Omental fat pad (tissue), 4 donors: ENCODE measurements at places on chromosomes 16 and 17.

DNA sequence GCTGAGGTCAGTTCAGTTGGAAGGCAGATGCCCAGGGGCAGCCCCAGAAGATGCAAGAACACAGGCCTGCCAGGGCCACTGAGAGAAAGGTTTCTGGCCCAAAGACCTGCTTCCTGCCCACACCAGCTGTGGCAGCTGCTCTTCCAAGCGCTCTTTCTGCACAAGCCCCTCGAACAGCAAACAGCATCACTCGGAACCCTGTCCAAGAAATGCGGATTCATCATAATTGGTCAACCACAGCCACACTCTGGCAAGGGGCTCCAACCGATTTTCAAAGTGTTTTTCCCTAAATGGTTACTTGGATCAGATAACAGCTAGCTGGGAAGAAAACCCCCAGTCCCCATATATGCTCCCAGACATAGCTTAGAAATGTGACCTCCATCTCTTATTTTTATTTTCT, 71.1 kb upstream of the DNAH17 start:
- DNase-seq = no peak

DNA sequence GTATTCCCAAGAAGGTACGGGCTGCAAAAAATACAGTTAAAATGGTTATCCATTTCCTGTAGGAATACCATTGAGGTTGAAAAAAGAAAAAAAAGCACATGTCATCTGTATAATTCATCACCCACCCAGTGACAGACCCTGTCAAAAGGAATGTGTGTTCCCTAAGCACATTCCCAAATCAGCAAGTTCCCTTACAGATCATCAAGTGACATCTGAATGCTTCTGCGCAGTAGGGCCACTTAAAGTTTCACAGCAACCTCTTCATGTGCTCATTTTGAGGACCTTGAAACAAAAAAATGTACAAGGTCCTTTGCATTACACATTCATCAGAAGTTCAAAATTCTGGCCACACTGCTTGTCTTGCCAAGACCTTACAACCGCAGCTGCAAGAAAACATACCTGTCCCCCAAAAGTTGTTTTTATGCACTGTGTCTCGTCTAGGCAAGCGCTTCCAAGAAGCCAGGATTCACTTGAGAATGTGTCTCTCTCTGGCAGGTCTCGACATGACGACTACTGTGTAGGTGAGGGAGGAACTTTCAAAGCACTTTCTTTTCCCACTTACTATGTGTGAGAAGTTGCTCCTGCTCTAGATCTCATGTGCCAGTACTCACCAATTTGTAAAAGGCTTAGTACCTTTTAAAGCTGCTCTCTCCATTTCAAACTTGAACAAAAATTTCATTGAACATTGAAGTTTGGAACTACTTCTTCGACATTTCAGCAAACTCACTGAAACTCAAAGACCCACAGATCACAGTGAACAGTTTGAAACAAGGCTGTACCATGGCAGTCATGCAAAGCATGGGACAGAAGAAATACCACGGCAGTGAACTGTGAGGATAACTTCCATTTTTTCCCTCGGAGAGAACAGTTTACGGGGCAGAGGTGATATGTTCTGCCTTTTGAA, 4.3 kb upstream of the POLG2 start:
- DNase-seq = no peak

DNA sequence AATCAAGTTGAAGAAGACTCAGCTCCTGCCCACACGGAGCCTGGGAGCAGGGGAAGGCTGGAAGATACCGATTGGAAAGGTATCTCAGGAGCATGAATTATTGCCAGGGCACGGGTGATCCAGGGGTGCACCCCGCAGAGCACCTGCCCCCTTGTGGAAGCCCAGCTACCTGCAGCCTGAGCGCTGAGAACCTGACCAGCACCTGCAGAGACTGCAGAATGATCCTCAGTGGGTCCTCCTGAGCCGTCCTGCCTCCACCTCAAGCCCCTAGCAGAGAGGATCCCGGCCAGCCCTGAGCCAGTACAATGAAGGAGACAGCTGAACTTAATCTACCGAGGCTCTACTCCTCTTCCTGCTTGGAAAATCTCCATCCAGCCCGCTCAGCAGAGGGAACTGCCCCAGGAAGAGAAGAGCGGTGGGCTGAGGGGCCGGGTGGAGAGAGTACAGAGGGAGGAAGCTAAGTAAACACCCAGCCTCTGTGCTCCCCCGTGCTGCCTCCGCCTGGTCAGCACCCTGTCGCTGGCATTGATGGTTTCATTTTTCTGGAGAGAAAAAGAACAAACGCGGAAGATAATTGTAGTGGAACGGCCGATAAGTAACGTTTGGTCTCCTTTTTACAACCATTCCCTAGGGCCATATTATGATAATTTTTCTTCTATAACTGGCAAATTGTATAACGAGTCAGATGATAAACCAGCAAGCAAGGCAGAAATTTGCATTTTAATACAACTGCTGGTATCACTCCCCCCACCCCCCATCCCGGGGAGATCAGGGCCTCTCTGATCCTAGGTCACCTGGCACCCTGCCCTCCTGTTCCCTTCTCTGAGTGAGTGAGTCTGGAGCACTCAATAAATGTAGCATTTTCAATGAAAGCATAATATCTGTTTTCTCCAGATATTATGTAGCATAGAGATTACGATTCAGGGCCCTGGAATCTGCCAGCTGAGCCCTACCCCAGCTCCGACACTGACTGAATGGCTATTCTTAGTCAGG, 204.5 kb upstream of the RPL38 start:
- DNase-seq = no peak

GRCh38 chr16:24758373-24758772, 28.9 kb downstream of the TNRC6A start:
- no peak for DNase-seq

DNA sequence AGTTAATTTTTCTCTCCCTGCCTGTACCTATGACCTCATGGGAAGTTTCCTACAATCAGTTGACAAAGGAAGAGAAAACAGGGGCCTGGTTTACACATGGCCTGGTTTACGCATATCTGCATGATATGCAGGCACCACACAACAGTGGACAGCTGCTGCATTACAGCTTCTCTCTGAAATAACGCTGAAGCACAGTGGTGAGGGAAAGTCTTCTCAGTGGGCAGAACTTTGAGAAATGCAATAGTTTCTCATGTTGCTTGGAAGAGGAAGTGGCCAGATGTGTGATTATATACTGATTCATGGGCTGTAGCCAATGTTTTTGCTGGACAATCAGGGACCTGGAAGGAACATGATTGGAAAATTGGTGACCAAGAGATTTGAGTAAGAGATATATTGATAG, 324.1 kb upstream of the GOT2 start:
- DNase-seq = no peak

DNA sequence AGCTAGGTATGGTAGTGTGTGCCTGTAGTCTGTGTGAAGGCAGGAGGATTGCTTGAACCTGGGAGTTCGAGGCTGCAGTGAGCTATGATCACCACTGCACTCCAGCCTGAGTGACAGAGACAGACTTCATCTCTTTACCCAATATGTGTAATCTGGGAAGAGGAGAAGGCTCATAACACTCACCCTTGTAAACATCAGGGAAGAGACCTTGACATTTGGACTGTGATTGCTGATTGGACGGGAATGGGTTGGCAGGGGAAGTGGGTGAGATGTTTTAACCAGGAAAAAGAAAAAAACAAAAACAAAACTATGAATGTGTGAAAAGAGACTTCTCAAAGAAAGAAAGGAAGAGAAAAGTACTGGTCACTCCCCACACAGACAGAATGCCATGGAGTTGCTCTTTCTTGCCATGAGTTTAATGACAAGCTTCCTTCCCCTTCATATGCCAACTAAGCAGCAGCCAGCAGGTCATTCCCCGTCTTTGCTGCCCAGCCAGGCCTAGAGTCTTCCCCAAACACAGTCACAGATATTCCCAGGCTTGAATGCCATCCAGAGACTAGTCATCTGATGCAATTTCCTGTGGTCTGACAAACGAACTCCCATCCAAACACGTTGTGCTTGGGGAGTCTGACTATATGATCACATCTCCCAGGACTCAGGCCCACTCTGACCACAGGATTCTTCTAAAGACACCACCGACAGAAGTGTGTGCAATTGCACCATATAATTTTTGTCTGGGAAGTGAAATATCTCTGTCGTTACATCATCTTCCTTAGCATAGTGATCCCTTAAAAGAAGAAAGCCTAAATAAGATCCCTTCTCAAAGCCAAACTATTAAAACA, 3.6 kb upstream of the XAF1 start:
- DNase-seq = no peak

DNA sequence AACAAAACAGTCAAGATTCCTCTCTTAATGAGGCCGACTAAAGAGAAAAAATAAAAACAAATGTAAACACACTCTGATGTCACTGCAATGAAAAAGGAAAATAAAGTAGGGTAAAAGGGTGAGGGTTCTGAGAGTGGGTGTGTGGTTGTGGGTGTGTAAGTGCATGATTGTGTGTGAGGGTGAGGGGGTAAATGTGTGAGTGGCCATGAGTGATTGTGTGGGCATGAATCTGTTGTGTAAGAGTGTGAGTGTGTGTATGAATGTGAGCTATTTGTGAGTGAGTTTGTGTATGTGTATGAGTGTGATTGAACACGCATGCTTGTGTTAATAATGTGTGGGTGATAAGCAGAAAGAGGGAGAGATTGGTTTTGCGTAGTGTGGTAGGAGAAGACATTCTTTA, 132.8 kb downstream of the CDH11 start:
- no peak for DNase-seq

GRCh38 chr16:87580855-87581261, 21.4 kb upstream of the JPH3 start:
- no peak for DNase-seq

DNA sequence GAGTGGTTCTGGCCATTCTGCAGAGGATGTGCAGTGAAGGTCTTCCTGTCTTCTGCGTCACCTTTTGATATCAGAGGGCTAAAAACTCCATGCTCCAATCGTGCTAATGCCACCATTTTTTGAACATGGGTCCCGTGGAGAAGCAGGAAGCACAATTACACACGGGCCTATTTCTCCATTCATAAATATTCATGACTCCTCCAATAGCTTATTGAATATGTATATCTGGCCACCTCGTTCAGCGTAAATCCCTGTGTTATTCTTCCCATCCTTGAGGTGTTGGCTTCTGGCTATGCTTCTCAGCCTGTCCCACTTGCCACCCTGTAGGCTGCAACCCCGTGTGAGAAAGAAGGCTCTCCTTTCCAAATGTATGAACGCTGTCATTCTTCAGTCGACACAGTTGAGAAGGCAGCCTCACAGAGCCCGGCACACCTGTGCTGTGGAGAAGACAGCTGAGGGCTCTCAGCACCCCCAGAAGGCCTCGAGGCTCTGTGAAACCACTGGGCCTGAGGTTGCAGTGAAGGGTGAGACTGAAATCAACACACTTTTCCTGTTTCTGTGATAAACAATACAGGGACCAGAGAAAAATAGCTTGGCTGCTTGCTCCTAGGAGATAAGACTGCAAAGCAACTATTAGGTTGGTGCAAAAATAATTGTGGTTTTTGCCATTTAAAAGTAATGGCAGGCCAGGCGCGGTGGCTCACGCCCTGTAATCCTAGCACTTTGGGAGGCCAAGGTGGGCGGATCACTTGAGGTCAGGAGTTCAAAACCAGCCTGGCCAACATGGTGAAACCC, 4.9 kb upstream of the ANKRD40CL start:
- DNase-seq = no peak

DNA sequence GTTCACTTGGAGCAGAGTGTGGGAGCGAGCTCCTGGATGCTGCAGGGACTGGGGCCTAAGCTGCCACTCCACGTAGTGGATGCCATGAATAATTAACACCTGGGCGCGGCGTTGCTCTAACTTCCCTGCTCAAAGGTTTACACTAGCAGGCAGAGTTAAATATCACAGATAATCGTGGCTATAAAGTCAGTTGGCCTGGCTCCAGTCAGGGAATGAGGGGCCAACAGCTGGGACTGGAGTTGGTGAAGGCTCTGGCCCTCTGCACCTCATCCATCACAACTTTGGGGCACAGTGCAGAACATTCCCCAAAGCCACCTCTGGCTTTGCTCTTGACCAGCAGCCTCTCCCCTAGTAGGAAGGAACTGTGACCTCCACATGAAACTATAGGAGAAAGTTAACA, 10.9 kb downstream of the HOXB4 start:
- DNase-seq = no peak

DNA sequence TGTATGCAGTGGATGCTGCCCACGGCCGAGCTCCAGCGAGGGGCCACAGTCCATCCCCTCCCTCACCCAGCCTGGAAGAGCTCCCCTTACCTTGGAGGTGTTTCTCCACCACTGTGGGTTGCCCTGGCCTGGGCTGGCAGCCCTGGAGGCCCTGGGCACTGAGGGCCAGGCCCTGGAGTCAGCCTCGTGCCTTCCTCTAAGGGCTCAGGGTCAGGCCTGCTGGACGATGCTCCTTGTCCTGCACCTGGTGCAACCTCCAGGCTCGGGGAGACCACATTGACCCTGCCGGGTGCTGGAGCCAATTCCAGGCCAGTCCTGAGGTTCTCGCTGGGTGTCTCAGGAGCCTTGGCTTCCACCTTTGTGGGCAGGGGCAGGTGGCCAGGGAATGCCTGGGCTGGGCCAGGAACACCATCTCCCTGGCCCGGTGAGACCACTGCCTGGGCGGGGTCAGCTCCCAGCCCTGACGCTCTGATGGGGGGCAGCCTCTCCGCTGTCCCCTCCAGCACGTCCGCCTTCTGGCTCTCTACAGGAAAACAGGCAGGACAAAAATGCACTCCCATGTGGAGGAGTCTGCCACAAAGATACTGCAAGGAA, 10.4 kb downstream of the MYLK3 start:
- DNase-seq = no peak

DNA sequence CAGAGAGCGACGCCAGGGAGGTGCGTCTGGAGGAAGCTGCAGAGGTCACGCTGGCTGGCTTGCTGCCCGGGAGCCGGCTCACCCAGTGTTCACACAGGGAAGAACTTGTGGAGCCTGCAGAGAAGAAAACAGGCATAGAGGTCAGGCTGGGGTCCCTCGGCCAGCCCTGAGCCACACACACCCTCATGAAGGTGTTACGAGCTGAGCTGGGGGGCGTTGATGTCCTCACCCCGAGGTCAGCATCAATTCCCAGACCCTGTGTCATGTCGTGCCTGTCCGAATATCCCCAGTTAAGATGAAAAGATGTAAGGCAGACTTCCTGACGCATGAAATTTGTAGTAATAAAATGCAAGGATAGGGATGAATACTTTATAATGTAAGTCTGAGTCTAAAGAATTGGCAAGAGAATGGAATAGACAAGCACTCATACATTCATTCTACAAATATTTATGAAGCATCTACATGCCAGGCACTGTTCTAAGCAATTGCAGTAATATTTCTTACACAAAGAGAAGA, 77.1 kb downstream of the USP31 start:
- peak; percentile 42 for DNase-seq
